Stimulated activated CD8-positive, alpha-beta memory T cell treated with anti-CD3 and anti-CD28 coated beads, Interleukin-2, amount 100 ng/mL, for 1 hour (primary cell): ENCODE measurements at places on chromosomes 7 and 10.

DNA sequence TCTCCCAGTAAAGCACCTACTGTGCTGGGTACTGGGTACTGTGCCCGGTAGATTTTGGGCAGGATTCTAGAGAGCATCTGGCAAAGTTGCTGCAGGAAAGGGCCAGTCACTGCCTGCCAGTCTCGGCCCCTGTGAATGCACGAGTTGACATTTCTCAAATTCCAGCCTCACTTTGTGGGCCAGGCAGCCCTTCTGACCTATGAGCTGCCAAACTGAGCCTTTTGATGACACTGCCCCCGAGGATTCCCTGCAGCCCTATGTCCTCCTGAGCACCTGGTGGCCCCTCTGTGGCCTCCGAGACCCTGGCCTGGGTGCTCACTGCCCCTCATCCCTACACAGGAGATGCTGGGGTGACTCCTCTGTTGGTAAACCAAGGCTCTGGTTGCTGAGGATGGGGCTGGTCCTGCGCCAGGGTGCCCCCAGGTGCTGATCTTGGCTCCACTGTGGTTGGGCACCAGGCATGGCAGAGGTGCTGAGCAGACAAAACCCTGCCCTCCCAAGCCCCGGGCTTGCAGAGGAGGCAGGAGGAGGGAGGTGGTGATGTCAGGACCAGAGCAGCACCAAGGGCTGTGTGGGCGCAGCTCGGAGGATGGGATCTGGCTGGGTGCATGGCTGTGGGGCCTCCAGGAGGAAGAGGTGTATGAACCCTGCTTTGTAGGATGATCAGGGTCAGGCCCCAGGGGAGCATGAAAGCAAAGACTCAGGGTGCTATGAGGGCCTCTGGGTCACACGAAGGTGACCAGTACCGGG is 16.2 kb downstream of the LHPP start:
- DNase-seq: no peak

GRCh38 chr7:137151041-137151689 is 192.4 kb downstream of the PTN start:
- DNase-seq: no peak

DNA sequence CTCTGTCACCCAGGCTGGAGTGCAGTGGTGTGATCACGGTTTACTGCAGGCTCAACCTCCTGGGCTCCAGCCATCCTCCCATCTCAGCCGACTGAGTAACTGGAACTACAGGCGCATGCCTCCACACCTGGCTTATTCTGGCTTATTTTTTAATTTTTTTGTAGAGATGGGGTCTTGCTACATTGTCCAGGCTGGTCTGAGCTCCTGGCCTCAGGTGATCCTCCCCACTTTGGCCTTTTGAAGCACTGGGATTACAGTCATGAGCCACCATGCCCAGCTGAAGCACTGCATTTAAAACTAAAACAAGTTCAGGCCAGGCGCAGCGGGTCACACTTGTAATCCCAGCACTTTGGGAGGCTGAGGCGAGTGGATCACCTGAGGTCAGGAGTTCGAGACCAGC is 8.0 kb downstream of the SH3PXD2A start:
- DNase-seq: no peak

GRCh38 chr7:25802473-25802872 is 349.5 kb upstream of the NFE2L3 start:
- DNase-seq: no peak

DNA sequence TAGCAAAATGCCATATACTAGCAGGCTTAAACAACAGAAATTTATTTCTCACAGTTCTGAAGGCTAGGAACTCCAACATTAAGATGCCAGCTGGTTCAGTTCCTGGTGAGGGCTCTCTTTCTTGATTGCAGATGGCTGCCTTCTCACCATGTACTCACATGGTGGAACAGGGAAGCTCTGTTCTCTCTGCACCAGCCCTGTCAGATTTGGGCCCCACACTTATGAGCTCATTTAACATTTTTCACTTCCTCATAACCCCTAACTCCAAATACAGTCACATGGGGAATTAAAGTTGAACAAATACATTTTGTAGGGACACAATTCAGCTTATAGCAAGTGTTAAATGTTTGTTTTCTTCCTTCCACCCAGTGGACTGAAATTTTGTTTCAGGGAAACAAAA is 218.6 kb upstream of the TAC1 start:
- no peak for DNase-seq

DNA sequence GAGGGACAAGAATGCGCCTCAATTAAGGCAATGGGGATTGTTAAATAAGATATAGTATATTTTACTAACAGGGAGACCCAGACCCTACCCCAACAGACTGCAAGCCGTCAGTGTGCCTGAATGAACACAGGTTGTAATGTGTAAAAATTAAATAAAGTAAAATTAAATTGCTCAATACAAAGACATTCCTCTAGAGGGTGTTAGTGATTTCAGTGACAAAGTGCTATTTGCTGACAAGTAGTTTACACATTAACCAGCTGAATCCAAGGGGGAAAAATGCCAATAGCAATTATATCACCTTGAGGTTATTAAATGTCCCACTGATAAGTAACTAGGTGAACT is 110.5 kb downstream of the EBF3 start:
- no peak for DNase-seq

GRCh38 chr10:88459530-88459929 is 123.6 kb downstream of the RNLS start:
- no peak for DNase-seq

- no peak for DNase-seq
Observed at GRCh38 chr10:63542835-63543575, 21.8 kb downstream of the REEP3 start.

DNA sequence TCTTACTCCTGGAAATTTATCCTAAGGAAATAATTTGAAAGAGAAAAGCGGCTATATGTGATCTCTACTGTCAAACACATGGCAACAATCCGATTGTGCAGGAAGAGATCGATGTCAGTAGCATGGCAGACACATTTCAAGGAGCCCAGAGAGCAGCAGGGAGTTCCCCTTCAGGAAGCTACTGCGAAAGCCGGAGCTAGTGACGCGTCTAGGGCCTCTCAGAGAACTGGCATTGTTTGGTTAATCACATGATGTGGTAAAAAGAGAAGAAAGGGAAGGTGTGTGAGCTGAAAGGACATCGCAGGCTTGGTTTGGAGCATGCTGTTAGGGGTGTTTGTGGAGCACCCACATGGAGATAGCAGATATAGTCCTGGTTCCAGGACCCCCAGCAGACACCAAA is 74.9 kb downstream of the BEND7 start:
- no peak for DNase-seq

- DNase-seq: no peak
Observed at GRCh38 chr10:98832738-98833137, 386.0 kb upstream of the HPS1 start.

GRCh38 chr7:68744036-68744435 is 854.2 kb upstream of the AUTS2 start:
- no peak for DNase-seq

DNA sequence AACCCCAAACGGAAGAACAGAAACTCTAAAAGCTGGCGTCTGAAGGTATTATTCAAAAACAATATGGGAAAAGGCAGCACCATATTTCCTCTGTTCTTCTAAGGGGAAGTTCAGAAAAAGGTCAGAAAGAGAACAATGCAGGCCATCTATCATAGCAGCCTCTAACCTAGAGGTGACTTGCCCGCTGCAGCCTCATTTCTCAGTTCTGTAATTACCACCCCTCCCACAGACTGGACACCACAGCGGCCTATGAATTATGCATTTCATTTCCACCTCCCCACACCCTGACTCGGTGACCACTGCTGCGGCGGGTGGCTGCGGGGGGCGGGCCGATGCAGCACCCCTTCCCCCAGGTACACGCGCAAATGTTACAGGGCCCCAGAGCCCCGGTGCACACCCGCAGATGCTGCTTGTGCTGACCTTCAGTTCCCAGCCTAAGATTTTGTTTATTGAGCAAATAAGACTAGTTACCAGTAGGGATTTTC is 125.5 kb downstream of the CLEC2L start:
- no peak for DNase-seq

DNA sequence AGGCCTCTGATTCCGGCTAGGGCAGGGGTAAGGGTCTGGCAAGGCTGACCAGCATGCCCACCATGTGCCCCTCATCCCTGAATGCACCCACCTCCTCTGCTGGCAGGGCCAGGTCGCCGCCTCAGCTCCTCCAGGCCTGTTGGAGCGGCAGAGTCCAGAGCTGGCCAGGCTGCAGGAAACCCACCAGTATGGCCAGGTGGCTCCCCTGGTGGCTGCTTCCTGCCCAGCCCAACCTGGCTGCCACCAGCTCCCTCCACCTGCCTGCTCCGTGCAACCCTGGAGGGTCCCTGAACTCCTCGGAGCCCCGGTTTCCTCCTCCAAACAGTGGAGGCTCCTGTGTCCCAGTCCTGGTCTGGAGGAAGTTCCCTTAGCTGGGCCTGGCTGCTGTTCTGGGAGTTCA is 39.6 kb downstream of the MICALL2 start:
- no peak for DNase-seq

GRCh38 chr7:148624735-148625134 is 34.2 kb downstream of the C7orf33 start:
- no peak for DNase-seq

DNA sequence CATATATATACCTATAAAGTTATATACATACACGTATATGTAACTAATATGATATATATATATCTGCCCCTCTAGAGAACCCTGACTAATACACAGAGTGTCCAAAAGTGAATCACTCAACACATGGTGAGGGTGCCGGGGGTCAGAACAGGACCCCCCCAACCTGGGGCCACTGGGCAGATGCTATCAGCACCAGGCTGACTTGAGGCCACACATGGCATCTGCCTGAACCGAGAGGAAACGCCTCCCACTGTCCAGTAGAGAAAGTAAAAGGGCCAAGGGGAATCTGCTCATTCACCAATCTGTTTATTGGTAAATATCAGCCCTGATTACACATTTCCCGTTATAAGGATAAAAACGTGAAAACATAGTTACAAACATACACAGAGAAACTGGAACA is 218.3 kb downstream of the PTPRN2 start:
- no peak for DNase-seq

GRCh38 chr10:30765616-30766015 is 136.1 kb upstream of the LYZL2 start:
- no peak for DNase-seq

- DNase-seq: no peak
Observed at GRCh38 chr10:28302012-28302637, 739 bp downstream of the MPP7 start.

GRCh38 chr10:74061104-74061503 is 63.2 kb downstream of the VCL start:
- no peak for DNase-seq

DNA sequence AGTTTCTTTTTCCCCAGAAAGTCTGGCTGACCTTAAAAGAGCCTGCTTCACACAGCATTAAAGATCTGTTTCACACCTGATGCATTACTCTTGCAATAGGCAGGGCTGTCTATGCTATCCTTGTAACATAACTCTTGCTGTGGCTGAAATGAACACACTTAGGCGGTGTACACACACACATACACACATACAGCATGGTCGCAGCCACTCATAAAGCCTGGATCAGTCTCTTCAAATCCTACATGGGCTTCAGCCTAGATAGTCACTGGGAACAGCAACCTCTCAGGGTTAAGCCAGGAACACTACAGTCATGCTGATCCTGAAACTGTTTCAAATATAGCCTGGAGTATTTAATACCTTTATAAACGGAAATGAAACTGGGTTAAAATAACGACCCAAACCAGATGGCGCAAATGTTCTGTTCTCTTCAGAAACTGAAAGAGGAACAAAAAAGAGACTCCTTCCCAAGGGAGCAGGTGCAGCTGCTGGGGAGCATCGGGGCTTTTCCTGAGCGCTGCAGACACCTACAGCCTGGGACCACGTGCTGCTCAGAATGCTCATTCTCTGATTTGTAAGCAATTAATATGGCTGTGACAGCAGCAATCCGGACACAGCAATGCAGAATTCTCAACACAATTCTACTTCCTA is 61.0 kb upstream of the SFMBT2 start:
- DNase-seq: no peak

- DNase-seq: no peak
Observed at GRCh38 chr7:7231865-7232264, 49.5 kb downstream of the C1GALT1 start.

- DNase-seq: no peak
Observed at GRCh38 chr7:54837761-54838160, 78.8 kb upstream of the SEC61G start.

- no peak for DNase-seq
Observed at GRCh38 chr7:44140341-44140740, 791 bp downstream of the MYL7 start.

DNA sequence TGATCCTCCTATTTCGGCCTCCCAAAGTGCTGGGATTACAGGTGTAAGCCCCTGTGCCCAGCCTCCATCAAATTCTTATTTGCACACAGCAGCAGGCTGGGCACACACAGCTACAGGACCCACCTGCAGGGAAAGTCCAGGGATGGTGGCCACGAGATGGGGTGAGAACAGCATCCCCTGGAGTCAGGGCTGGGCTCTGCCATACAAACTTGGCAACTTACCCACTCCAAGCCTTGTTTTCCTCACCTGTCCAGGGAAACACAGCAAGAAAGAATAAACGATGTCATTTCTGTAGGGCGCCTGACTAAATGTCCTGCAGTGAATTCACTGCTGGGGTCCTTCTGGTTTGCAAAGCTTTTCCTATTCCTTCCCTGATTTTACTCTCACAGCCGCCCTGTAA is 5.5 kb downstream of the MYH16 start:
- no peak for DNase-seq

DNA sequence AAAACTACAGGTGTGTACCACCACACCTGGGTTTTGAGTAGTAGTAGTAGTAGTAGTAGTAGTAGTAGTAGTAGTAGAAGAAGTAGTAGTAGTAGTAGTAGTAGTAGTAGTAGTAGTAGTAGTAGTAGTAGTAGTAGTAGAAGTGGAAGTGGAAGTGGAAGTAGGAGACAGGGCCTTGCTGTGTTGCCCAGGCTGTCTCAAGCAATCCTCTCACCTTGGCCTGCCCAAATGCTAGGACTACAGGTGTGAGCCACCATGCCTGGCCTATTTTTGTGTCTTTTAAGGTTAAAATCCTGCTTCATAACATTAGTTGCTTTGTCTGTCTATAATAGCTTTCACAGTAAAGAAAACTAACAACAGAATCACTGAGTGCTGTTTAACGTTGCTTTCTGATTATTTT is 111.7 kb downstream of the PODXL start:
- DNase-seq: no peak

DNA sequence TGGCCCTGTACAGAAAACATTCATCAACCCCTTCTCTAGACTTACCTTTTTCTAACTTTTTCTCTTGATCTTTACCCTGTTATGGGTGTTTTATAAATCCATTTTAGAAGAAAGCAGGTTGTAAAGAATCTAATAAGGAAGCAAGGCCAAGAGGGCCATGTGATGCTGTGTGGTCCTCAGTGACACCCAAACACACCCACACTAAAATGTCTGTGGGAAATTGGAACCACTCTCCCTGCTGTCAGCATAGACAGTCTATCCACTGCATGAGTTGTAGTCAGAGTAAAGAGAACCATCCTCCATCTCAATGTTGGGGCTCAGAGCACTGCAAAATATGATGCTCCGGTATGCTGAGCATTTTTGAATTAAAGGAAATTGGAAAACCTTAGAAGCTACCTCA is 235.5 kb downstream of the SKIDA1 start:
- no peak for DNase-seq
